ENCODE measurements at places on chromosomes 12 and 14.

DNA sequence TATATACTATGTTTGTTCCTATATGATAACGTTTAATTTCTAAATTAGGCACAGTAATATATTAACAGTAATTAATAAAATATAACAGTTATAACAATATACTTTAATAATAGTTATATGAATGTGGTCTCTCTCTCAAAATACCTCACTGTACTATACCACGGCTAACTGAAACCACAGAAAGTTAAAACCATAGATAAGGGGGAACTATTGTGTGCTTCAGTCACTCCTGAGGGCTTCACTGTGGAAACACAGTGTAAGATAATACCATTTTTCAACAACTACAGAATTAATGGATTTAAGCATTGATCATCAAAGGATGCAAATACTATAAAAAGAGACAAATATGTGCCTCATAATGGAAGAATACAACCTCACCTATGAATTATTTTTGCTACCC lies 266.4 kb upstream of the RGS6 start:
- no peak for DNase-seq

DNA sequence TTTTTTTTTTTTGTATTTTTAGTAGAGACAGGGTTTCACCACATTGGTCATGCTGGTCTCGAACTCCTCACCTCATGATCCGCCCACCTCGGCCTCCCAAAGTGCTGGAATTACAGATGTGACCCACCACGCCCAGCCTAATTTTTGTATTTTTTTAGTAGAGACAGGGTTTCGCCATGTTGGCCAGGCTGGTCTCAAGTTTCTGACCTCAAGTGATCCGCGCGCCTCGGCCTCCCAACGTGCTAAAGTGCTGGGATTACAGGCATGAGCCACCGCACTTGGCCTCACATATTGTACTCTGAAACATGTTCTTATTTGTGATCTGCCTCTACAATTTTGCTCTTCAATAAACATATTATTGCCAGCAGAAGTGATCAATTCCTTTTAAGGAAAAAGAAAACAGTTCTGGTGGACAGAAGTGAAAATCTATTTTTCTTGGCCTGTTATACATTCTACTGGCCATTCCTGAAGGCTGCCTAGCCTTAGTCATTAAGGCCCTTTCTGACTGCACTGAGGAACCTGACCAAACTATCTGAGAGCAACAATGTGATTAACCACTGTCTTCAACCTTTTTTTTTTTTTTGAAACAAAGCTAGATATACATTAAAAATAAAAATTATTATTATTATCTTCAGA lies 36.1 kb downstream of the SNX6 start:
- no peak for DNase-seq

GRCh38 chr12:125185740-125186470 lies 120.7 kb downstream of the AACS start:
- no peak for DNase-seq

- no peak for DNase-seq
Measured at GRCh38 chr12:51867371-51867770, 18.9 kb upstream of the FIGNL2 start.

DNA sequence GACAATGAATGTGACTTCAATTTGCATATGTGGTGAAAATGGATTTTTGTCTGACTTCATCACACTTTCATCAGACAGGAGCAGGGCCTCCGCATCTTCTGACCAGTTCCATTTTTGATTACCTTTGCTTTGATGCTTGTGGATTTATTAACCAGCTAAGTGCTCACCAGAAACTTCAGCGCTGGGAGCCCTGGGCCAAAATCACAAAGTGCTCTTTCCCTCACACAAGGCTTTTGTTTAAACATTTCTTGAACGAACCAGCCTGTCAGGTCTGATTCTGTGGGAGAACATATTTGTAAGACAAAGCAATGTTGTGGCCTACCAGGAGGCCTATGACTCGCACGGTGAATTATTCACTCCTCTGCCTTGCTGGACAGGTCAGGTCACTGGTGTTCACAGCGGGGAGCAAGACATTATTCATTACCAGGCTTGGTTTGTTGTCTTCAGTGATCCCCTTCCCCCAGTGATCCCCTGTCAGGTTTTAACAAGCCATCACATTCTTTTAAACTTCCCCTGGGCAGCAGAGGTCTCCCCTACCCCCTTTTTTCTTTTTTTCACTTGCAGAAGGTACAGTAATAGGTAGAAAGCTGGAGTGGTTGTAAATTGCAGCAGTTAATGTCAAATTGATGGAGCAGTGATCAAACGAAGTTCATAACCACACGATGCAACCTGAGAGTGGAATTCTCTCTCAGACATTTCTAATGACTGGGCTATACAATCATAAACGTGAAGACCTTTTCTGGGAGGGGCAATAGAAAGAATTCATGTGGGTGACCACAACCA lies 167.5 kb upstream of the PRICKLE1 start:
- DNase-seq: no peak

GRCh38 chr12:50005175-50005574 lies 20.1 kb downstream of the RACGAP1 start:
- no peak for DNase-seq

Data from T-helper 22 cell (primary cell).